Lung microvascular endothelial cell (primary cell): ENCODE measurements at places on chromosomes 3 and 15. TPM values are rescaled to one million over a fixed set of nuclear protein-coding genes. Genes with fewer than 3 reads are reported as not detected.

ZPLD1 gene
- not detected in 2 replicates for total RNA-seq

ANKRD34C gene
- not detected in 2 replicates for total RNA-seq

MEIS2 gene
- 16.6 and 17.3 TPM in 2 replicates for total RNA-seq

MITF gene
- 1.5 and 4.4 TPM in 2 replicates for total RNA-seq

SLC38A3 gene
- under 0.01 TPM in 1 of 2 replicates, not detected in the other for total RNA-seq
